ENCODE measurements at places on chromosomes 7 and 10. TPM values are rescaled to one million over a fixed set of nuclear protein-coding genes. Genes with fewer than 3 reads are reported as not detected.
A peak's percentile ranks its signal among the peaks of the same experiment; 100 is the strongest.

DNA sequence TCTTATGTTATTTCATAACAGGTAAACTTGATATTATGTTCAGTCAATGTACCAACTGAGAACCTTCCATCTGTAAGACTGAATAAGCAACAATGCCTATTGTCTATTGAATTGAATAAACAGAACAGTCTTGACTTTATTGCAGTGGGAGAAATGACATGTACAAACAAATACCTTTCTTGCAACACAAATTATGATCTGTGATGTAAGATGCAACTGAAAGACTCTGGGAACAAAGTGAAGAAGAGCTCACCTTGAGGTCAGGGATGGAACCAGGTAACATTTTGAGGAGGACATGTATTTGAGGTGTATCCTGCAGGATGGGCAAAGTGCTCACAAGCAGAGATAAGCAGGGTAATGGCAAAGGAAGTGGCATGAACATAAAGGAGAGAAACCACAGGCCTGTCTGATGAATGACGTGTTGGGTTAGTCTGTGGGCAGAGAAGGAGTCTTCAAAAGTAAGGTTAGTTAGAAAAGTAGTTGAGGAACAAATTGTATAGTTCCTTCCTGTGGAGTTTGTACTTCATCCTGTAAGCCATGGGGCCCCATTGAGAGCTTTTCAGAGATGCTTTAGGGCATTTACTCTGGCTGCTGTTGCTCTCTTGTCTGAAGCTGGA is 9.5 kb downstream of the PNLIPRP3 start:
- DNase-seq, result no peak
- H3K27ac ChIP-seq, result no peak overlapping the region
- H3K36me3 ChIP-seq, result no peaks in the 10 kb centered on the region
- H3K4me3 ChIP-seq, result no peak overlapping the region
- peaks cover 5% of the 10 kb centered on the region for H3K4me1 ChIP-seq

DNA sequence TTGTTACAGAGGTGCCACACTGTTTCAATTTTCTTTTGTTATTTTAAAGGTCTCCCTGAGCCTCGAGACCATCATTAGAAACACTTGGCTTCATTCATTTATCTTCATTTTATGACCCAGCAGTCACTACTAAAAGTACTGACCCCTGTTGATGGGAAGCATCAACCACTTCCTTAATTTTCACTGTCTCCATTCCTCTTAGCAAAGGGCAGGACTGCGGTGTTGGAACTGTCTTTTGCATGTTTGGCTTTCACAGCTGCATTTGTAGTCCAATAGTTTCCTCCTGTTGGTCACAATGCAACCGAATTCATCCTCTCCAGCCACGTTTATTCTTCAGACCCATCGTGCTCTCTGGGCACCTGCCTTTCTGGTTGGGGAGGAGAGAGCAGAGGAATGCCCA is 46.7 kb upstream of the PDZD8 start:
- no peak for DNase-seq
- H3K27ac ChIP-seq, result no peak overlapping the region
- no peak overlapping the region for H3K4me3 ChIP-seq

- H3K4me3 ChIP-seq, result no peak overlapping the region
- H3K27ac ChIP-seq, result no peak overlapping the region
- no peaks in the 10 kb centered on the region for H3K27me3 ChIP-seq
Measured at GRCh38 chr7:23955145-23955544, 245.1 kb downstream of the STK31 start.

GRCh38 chr10:11017000-11017569 is 587 bp upstream of the CELF2 start:
- H3K4me3 ChIP-seq, result peak overlapping the region; percentile 59
- peaks cover 12% of the 10 kb centered on the region for H3K4me1 ChIP-seq
- DNase-seq, result no peak
- no peaks in the 10 kb centered on the region for H3K36me3 ChIP-seq

Gene PDE6C
- not detected for total RNA-seq

Gene HABP2
- total RNA-seq, result not detected

GRCh38 chr10:93039110-93039509 is 21.5 kb upstream of the CYP26C1 start:
- no peak overlapping the region for H3K27ac ChIP-seq
- no peak for DNase-seq
- H3K36me3 ChIP-seq, result peaks cover 2% of the 10 kb centered on the region
- H3K4me3 ChIP-seq, result no peak overlapping the region

Gene GBX1
- not detected for total RNA-seq

DNA sequence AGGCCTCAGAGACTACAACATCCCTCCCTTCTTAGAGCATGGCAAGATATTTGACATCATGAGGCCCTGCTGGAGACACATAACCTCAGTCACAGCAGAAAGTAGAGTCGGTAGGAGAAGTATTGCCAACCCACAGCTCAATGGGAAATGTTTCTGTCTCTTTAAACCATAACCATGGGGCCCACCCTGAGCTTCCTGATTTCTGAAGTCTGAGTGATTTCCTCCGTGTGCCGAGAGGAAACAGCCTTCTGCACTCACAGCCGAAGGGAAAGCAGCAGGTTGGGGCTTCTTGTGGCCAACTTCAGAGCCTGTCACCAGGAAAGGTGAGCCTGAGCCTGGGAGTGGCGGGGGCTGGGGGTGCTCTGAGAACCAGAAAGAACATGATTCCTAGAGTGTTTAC is at the start of gene GIMAP1:
Gene GIMAP1, plus strand, starts transcription at position 246 of the 400 bp plus-strand sequence. CDS start 2,435 bp downstream, outside the sequence.
- H3K4me1 ChIP-seq, result peaks cover 50% of the 10 kb centered on the region
- peak within 1 kb of the TSS; percentile 92 for H3K27ac ChIP-seq
- DNase-seq, result peak; percentile 78

DNA sequence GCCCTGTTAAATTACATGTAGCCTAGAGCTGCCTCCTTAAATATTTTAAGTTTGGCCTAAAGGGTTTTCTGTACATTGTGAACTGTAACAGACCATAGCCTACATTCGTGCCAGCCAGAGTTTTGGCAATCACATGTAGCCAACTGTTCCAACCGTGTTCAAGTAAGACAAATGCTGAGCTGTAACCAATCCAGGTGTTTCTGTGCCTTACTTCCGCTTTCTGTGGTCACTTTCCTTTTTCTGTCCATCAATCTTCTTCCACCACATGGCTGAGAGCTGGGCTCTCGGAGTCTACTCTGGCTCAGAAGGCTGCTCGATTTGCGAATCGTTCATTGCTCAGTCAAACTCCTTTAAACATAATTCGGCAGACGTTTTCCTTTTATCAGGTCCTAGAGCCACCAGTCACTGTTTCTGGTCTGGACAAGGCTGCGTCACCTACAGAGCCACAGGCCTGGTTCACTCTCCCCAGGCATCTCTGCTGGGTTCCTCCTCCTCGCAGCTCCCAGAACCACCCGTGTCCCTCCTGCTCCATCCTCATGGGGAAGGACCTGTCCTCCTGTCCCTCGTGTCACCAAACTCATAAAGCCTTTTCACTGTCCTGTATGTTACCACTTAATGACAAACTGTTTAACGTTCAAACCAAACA is 158.0 kb upstream of the RHEB start:
- H3K4me1 ChIP-seq, result peaks cover 16% of the 10 kb centered on the region
- no peak overlapping the region for H3K4me3 ChIP-seq
- H3K27me3 ChIP-seq, result no peaks in the 10 kb centered on the region
- H3K36me3 ChIP-seq, result no peaks in the 10 kb centered on the region
- H3K27ac ChIP-seq, result no peak overlapping the region

DNA sequence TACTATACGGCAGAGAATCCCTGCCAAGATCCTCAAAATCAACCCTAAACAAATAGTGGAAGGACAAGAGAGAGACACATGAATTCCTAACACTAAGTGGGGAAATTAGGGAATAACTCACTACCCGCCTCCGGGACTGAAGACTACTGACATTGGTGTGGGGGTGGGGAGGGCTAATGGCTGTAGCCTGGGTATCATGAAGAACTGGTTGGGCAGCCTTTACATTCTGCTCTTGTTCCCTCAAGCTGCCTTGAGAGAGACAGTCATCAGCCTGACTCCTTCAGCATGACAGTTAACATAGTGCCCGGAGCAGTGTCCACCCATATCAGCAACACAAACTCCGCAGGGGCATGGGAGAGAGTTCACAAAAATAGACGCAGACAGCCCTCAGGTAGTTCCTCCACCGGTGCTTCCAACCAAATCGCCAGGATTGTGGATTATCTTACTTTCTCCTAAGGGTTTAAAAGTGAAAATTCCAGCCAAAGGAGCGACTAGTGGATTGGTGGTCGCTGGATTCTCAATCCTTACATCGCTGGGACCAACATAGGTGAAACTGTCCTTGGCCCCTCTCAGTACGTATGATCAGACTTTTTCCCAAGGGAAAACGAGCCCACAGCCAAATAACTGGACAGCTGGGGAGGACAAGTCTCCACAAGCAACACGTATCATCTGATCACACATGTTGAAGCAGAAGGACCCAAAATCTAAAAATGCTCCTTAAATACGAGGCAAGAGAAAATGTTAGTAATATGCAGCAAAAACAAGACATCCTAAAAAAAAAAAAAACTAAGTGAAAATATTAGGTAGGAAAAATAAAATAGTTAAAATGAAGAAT is 22.6 kb downstream of the TMEM254 start:
- H3K36me3 ChIP-seq, result no peaks in the 10 kb centered on the region
- H3K27ac ChIP-seq, result no peak overlapping the region
- peaks cover 1% of the 10 kb centered on the region for H3K27me3 ChIP-seq
- no peak overlapping the region for H3K4me3 ChIP-seq
- DNase-seq, result no peak
- H3K4me1 ChIP-seq, result peaks cover 14% of the 10 kb centered on the region

Gene CDC123
- total RNA-seq, result 134 TPM

DNA sequence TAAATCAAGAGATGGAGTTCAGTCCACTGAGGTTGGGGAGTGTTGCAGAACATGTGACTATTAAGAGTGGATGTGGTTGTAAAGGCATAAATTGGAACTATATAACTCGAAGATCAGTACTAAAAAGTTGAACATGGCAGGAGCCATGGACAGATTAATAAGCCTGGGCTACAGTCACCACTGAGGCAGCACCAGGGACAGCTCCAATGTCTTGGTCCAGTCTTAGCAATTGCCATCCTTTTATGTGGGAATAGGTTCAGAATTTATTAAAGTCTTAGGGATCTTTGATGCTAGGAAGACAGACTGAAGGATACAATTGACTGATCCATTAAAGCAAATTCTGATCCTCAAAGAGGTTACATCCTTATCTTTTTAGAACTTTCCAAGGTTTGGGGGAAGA is 156.6 kb downstream of the ADRA2A start:
- DNase-seq, result no peak
- H3K36me3 ChIP-seq, result no peaks in the 10 kb centered on the region
- no peak overlapping the region for H3K4me3 ChIP-seq
- H3K27ac ChIP-seq, result no peak overlapping the region
- H3K4me1 ChIP-seq, result no peaks in the 10 kb centered on the region
- peaks cover 23% of the 10 kb centered on the region for H3K27me3 ChIP-seq

DNA sequence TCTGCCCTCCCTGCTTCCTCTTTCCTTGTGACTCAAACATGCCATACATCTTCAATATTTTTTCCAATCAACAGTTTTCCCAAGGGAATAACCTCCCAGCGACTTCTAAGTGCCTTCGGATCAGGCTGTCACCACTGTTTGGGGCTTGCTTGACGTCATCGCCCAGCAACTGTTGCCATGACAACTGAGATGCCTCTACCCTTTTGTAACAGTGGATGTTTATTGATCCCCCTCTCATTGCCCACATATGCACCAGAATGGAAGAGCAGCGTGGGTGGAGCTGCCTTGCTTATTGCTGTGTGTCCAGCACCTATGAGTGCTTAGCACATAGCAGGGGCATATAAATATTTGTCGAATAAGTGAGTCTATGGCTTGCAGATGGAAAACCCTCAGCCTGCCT is 14.4 kb downstream of the FFAR4 start:
- no peaks in the 10 kb centered on the region for H3K36me3 ChIP-seq
- H3K27me3 ChIP-seq, result peaks cover 4% of the 10 kb centered on the region
- no peaks in the 10 kb centered on the region for H3K4me1 ChIP-seq
- no peak overlapping the region for H3K27ac ChIP-seq
- no peak overlapping the region for H3K4me3 ChIP-seq

DNA sequence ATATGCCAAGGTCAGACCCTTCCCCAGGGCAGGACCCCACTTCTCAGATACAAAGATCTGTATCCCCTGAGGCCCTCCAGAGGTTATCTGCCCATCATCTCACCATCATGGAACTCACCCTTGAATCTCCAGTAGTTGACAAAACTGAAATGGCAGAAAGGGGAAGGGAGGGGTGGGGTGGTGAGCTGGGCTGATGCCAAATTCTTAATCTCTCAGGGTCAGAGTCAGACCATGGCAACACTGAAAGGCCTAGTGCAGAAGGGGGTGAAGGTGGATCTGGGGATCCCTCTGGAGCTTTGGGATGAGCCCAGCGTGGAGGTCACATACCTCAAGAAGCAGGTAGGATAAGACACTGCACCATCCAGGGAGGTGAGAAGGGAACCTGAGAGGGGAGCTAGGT is 3.1 kb downstream of the CNPY4 start:
- no peaks in the 10 kb centered on the region for H3K27me3 ChIP-seq
- H3K27ac ChIP-seq, result peak overlapping the region; percentile 58
- DNase-seq, result no peak
- peaks cover 34% of the 10 kb centered on the region for H3K4me1 ChIP-seq
- H3K4me3 ChIP-seq, result no peak overlapping the region

Gene DRGX
- total RNA-seq, result not detected

Gene TRPV5
- not detected for total RNA-seq

- H3K4me1 ChIP-seq, result peaks cover 5% of the 10 kb centered on the region
- no peaks in the 10 kb centered on the region for H3K36me3 ChIP-seq
- no peak overlapping the region for H3K4me3 ChIP-seq
- peaks cover 20% of the 10 kb centered on the region for H3K27me3 ChIP-seq
Measured at GRCh38 chr7:1407892-1408291, 51.4 kb downstream of the MICALL2 start.

DNA sequence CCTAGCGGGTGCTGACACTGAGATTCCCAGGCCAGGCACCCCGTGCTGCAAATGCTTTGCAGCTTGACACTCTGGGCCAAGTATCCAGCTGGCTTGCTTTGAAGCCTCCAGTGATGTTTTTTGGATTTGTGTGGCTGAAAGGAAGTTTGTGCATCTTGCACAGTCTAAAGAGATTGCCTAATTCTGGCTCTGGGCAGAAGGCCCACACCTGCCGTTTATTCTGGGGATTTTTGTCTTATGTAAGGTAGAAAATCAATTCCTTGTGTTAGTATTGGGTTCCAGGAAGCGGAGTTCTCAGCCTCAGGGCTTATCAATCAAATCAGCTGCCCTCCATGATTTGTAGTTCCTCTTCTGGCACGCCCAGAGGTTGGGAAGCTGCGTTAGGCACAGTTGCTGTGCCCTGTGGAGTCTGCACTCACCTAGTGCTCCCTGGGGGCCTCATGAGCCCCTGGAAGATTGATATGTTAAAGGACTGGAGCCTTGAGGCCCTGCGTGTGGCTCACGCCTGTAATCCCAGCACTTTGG is 8.4 kb upstream of the PURB start:
- H3K4me1 ChIP-seq, result peaks cover 28% of the 10 kb centered on the region
- no peak overlapping the region for H3K4me3 ChIP-seq
- no peaks in the 10 kb centered on the region for H3K36me3 ChIP-seq
- H3K27me3 ChIP-seq, result no peaks in the 10 kb centered on the region

DNA sequence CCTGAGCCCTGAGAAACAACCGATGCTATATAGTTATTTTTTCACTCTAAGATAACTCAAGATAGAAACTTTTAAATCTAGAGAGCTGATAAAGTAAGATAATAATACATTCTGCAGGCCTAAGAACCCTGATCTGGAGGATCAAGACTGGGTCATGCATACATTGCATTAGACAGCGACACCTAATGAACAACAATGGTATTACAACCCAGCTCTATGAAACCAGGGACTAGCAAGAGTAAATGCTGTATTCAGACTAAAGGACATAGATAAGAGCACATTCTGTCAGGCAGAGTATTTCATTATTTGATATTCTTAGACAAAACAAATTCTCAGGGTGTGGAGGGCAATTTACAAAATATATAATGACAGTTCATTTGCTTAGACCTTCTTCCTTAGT is 148.6 kb downstream of the GRK5 start:
- peaks cover 3% of the 10 kb centered on the region for H3K4me1 ChIP-seq
- peaks cover 29% of the 10 kb centered on the region for H3K36me3 ChIP-seq
- no peak for DNase-seq
